Thymus (tissue), 14 donors: ENCODE measurements at places on chromosomes 1 and 21.

GRCh38 chr1:20578721-20579395 lies 10.0 kb upstream of the CDA start:
- no peaks in the 10 kb centered on the region for H3K36me3 ChIP-seq
- H3K4me1 ChIP-seq = no peaks in the 10 kb centered on the region
- no peak overlapping the region for H3K4me3 ChIP-seq

GRCh38 chr1:87329526-87330056 lies 911 bp downstream of the LMO4 start:
- DNase-seq = no peak
- peaks cover 14% of the 10 kb centered on the region for H3K36me3 ChIP-seq
- H3K4me1 ChIP-seq = peaks cover 12% of the 10 kb centered on the region
- peaks cover 7% of the 10 kb centered on the region for H3K27me3 ChIP-seq
- H3K4me3 ChIP-seq = peak overlapping the region; percentile 69
- H3K27ac ChIP-seq = peak overlapping the region; percentile 83

- no peaks in the 10 kb centered on the region for H3K27me3 ChIP-seq
- H3K36me3 ChIP-seq = no peaks in the 10 kb centered on the region
- no peak overlapping the region for H3K27ac ChIP-seq
- no peak overlapping the region for H3K4me3 ChIP-seq
- DNase-seq = no peak
- H3K4me1 ChIP-seq = no peaks in the 10 kb centered on the region
Measured at GRCh38 chr1:22635436-22635835, 992 bp upstream of the C1QA start.

DNA sequence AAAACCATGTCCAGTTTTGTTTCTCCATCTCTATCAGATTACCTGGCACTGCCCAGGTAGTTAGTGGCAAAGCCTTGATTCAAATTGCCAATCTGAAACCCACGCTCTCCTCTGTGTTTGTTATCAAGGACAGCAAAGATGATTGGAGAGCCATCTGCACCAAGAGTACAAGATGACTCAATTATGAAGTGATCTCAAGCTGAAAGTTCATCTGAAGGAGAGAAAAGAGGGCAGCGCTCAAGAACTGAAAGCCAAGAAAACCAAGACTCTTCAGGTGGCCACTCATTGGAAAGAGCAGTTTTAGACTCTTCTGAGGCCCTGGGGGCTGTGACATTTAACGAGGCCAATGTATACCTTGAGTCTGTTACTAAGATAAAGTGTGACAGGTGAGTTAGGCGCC lies 13.8 kb downstream of the RXRG start:
- DNase-seq = no peak
- no peak overlapping the region for H3K4me3 ChIP-seq
- H3K27me3 ChIP-seq = no peaks in the 10 kb centered on the region
- no peak overlapping the region for H3K27ac ChIP-seq

DNA sequence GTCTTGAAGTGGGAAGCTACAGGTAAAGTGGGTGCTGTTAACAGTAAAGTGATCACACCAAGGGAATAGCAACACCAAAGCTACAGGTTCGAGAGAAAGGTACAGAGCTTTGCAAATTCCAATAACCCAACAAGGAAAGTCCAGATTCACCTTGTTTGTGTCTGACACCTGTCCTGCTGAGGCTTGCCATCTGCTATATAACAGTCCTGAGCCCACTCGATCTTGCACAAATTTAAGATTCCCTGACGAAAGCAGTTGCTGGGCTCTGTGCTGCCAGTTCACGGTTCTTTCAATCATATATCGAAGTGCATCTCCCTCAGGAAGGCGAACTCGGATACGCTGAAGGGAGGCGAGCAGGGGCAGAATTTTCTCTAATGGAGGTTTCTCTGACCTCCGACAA lies 23.0 kb upstream of the SYT2 start:
- no peaks in the 10 kb centered on the region for H3K27me3 ChIP-seq
- no peaks in the 10 kb centered on the region for H3K4me1 ChIP-seq
- no peak for DNase-seq
- no peak overlapping the region for H3K27ac ChIP-seq
- H3K36me3 ChIP-seq = peaks cover 83% of the 10 kb centered on the region

DNA sequence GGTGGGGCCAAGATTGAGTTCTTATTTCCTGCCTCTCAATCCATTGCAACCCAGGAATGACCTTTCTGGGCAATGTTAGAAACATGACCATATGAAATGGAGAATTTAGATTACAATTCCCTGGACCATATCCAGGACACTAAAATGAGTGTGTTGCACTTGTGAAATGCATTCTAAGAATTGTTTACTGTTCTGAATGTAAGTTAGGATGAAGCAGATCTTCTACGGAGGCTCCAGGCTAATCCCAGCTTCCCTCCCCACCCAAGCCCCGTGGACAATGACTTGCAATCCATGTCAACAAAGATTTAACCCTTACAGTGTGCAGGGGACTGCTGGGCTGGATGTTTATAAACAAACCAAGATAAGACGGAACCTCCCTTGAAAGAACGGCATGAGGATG lies 31.7 kb upstream of the HAO2 start:
- no peaks in the 10 kb centered on the region for H3K27me3 ChIP-seq
- H3K4me1 ChIP-seq = no peaks in the 10 kb centered on the region
- no peak for DNase-seq
- no peaks in the 10 kb centered on the region for H3K36me3 ChIP-seq

GRCh38 chr21:33541756-33542639 lies at the start of gene GART:
TSS of gene GART (minus strand) at chr21:33542117. CDS start at chr21:33539315, 2,802 bp downstream.
- DNase-seq = peak; percentile 75
- H3K4me3 ChIP-seq = peak within 1 kb of the TSS; percentile 92
- peak within 1 kb of the TSS; percentile 98 for H3K27ac ChIP-seq
- peaks cover 6% of the 10 kb centered on the region for H3K4me1 ChIP-seq
- H3K36me3 ChIP-seq = peaks cover 26% of the 10 kb centered on the region

GRCh38 chr1:101059945-101060542 lies 34.5 kb upstream of the DPH5 start:
- no peaks in the 10 kb centered on the region for H3K27me3 ChIP-seq
- H3K4me3 ChIP-seq = no peak overlapping the region
- no peak for DNase-seq

- H3K4me1 ChIP-seq = peaks cover 2% of the 10 kb centered on the region
- peaks cover 2% of the 10 kb centered on the region for H3K27me3 ChIP-seq
- no peak for DNase-seq
Measured at GRCh38 chr1:16174261-16174868, 18.5 kb upstream of the EPHA2 start.

GRCh38 chr21:30434033-30434631 lies 4.1 kb downstream of the KRTAP13-4 start:
- no peaks in the 10 kb centered on the region for H3K4me1 ChIP-seq
- H3K27ac ChIP-seq = no peak overlapping the region
- H3K4me3 ChIP-seq = no peak overlapping the region
- no peaks in the 10 kb centered on the region for H3K36me3 ChIP-seq
- no peaks in the 10 kb centered on the region for H3K27me3 ChIP-seq
